ENCODE measurements at places on chromosomes 1 and 21.

DNA sequence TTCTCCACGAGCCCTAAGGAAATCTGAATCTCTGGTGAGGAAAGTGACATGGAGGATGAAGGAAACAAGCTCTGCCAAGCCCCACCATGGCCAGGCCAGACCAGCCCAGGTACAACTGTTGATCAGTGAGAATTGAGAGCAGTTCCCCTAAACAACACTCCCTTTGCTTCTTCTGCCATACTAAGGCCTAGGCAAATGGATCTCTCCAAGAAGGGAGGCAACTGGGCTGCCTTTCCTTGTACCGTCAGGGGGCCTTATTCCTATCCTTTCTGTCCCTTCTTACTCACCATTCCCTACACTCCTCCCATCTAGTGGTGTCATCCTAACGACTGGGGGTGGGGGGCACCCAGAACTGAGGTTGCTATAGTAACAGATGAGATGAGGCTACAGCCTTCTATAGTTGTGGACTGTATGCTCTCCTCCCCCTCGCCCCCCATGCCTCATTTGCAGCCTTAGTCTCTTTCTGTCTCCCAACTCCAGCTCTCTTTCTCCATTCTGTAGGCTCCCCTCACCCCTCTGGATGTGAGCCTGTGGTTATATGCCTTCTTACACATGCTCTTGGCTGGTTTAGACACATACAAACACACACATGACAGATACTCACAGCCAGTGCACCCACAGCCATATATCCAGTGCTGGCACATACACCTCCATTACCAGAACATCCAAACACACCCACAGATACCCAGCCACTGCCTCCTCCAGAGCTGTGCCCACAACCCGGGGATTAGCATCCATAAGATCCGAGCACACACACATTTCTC lies 3.6 kb downstream of the PEA15 start:
- DNase-seq: no peak

- no peak for DNase-seq
Measured at GRCh38 chr1:161915051-161915503, 108.6 kb downstream of the OLFML2B start.

GRCh38 chr1:39136638-39137037 lies 67.9 kb upstream of the MACF1 start:
- DNase-seq: no peak

DNA sequence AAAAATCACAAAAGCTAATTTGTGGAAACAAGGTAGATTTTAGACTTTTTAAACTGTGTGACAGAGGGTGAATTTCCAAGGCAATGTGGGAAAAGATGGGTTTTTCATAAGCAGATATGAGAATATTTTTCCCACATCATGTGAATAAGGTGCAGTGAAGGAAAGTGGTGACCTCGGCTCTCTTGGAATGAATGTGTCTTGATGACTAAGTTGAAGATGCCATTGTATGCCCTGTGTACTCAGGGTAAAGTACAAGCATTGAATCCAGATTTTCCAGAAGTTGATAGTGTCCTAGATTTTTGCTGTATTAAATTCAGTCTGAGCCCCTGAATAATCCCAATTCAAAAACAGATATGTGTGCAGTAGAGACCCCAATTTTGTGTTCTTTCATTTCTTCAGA lies 442.6 kb upstream of the ADGRL2 start:
- DNase-seq: no peak

- DNase-seq: no peak
Measured at GRCh38 chr1:53599481-53599880, 139.5 kb downstream of the GLIS1 start.

GRCh38 chr21:15183813-15184257 lies 119.0 kb upstream of the NRIP1 start:
- no peak for DNase-seq

DNA sequence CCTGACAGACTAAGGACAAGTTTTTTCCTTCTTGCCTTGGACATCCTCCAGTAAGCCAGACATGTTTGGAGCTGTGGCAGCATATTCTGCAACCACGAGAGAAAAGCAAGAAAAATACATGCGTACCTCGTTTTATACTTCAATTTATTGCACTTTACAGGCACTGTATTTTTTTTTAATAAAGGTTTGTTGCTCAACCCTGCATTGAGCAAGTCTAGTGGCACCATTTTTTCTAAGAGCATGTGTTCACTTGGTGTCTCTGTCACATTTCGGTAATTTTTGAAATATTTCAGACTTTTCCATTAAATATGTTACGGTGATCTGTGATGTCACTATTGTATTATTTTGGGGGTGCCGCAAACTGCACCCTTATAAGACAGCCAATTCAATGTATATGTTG lies 2.1 kb upstream of the SSX2IP start:
- DNase-seq: no peak

DNA sequence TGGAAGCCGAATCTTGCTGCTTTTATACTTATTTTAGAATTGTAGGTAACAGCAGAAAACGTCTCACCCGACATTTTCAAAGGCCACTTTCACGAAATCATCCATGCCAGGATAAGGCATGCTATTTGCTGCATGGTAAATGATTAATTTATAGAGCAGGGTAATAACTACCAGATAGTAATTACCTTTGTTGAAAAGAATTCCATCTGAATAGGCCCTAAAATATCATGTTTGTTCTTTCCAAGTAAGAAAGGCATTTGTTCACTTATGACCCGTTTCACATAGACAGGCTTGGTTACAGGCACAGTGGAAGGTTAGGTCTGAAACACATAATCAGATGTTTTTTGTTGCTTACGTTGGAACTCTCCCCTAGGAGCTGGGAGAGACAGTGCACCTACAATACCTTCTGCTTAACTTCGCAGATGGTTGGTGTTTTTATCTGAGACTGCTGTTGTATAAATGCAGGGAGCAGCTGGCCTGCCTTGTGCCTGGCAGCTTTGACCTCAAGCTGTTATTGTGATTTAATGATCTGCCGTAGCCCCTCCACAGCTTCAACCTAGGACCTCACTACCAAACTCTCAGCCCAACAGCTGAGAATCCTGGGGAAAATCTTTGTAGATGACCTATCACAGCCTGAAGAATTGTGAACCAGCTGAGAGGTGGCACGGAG lies 1.6 kb downstream of the SLC44A3 start:
- no peak for DNase-seq

GRCh38 chr1:56063461-56063860 lies 515.9 kb downstream of the PLPP3 start:
- DNase-seq: peak; percentile 35

DNA sequence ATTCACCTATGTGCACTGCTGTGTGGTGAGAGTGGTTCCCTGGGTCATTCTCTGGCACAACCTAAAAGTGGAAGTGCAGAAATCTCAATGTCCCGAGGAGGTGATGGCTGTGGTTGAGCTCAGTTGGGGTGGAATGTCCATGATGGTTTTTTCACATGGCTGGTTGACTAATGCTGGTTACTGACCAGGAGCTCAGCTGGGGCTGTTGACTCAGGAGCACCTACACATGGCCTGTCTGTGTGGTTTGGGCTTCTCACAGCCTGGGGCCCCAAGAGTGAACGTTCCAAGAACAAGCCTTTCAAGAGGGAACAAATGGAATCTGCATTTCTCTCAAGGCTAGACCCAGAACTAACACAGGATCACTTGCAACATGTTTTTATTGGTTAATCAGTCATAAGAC lies 6.4 kb upstream of the KANK4 start:
- no peak for DNase-seq

GRCh38 chr1:213260311-213261075 lies 209.5 kb downstream of the RPS6KC1 start:
- DNase-seq: no peak

GRCh38 chr1:167447521-167448136 lies 70.7 kb downstream of the CD247 start:
- no peak for DNase-seq

DNA sequence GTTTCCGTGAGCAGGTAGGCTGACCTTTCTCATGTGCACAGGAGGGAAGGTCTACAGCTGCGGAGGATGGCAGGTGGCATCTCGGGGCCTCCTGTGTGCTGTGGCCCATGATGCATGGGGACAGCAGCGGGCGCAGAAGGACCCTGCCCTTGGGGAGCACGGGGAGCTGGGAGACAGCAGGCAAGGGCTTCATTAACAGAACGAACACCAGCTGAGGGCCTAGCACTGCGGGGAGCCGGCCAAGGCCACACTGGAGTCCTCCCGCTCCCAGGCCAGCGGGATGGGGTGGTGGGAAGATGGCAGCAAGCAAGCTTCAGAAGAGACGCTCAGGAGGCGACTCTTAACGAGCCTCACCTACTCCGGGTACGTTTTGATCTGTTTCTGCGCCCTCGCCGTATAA lies 66.6 kb downstream of the SCCPDH start:
- DNase-seq: no peak

DNA sequence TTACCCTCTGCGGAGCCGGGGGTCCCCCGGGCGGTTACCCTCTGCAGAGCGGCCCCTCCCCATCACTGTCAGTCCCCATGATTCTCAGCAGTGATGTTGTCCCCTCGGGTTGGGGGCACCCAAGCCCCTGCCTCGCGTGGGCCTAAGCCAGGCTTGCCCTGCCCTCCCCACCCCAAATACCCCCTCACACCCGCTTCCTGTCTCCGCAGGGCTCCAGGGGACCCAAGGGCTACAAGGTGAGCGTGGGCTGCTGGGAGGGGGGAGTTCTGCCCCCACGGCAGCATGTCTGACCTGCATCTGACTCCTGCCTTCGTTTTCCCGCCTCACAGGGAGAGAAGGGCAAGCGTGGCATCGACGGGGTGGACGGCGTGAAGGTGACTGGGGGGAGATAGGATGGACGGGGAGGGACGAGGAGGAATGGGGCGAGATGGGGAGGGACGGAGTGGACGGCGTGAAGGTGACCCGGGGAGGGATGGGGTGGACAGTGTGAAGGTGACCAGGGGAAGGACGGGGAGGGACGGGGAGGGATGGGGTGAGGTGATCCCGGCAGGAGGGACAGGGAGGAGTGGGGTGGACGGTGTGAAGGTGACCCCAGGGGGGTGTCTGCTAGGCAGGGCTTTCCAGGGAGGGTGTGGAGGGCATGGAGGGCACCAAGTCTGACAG lies 8.6 kb downstream of the COL6A1 start:
- DNase-seq: no peak

- DNase-seq: no peak
Measured at GRCh38 chr1:202756391-202756790, 46.1 kb upstream of the SYT2 start.

DNA sequence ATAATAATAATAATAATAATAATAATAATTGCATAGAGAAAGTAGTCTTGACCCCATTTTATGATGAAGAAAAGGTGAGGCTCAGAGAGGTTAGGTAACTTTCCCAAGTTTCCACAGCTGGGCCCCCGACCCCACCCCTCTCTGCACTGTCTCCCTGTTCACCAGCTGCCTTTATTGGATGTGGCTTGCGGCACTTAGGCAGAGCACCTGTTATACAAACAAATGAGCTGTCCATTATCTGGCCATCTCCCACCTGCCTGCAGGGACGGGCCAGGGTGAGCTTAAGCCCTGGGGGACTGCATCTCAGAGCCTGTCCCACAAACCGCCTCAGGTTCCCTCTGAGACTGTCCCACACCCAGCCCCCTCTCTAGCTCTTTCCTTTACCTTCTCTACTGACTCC lies 10.1 kb upstream of the EFNA1 start:
- no peak for DNase-seq

GRCh38 chr1:89594096-89594740 lies 38.7 kb upstream of the LRRC8C start:
- DNase-seq: no peak

GRCh38 chr1:229001467-229002011 lies 266.3 kb downstream of the RHOU start:
- no peak for DNase-seq

DNA sequence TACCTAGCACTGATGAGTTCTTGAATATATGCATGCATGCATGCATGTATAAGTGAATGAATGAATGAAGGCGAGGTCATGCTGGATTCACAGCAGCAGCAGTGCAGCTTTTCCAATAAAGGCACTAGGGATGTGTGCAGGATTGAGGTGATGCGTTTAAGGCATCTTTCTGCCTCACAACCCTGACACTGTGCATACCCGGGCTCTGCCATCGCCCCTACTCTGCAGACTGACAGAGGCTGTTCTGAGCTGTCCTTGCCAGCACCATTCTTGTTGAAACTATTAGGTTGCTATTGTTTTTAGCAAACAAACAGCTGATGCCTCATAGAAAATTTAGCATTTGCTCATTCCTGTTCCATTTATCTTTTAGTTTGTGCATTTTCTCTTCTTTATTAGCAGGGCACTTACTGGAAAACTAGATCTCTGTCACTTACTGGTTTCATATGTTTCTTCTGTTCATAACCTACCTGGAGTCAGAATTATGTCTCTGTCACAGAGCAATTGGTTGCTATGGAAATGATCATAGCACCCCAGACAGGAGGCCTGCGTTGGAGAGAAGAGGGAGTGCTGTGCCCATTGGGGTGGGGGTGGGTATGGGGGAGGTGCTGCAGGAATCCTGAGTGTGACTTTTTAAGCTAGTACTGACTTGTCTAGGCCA lies 79.0 kb downstream of the CD58 start:
- DNase-seq: no peak

GRCh38 chr1:14362331-14362730 lies 236.2 kb upstream of the KAZN start:
- no peak for DNase-seq

DNA sequence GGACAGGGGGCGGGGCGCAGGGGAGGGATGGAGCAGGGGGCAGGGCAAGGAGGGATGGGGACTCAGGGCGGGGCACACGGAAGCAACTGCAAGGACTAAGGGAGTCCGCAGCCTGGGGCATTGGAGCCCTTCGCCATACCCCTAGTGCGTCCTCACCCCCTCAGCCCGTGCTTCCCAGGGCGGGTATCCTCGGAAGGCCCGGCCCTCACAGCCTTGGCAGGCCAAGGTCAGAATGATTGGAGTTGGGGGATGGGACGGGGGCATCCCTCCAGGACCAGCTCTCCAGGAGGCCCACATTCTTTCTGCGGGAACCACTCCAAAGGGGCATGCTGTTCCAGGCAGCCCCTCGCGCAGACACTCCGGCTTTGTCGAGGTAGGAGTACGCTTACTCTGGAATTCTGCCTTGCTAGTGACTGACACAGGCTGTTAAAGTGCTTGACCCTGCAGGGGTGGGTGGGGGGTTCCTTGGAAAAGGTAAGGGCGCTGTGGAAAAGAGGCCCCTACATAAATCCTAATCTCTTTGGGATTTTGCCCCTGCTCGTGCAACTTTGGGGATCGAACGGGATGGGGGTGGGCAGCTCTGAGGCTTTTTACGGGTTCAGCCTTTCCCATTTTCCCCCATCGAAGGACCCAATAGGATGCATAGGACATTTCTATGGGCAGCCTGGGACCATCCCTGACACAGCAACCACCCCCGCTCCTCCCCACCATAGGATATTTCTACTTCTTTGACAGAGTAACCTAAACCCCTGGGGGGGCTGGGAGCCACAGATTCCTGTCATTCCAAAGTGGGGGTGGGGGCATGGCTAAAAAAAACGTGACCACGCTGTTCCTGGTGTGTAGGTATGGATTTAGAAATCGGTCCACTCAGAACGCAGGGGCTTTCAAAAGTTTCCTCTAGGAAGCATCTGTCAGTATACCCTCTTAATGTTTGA lies 738 bp upstream of the TRIM11 start:
- no peak for DNase-seq
